ENCODE measurements at places on chromosomes 6 and 20.

- DNase-seq, result no peak
Measured at GRCh38 chr6:55137929-55138693, 36.2 kb upstream of the HCRTR2 start.

DNA sequence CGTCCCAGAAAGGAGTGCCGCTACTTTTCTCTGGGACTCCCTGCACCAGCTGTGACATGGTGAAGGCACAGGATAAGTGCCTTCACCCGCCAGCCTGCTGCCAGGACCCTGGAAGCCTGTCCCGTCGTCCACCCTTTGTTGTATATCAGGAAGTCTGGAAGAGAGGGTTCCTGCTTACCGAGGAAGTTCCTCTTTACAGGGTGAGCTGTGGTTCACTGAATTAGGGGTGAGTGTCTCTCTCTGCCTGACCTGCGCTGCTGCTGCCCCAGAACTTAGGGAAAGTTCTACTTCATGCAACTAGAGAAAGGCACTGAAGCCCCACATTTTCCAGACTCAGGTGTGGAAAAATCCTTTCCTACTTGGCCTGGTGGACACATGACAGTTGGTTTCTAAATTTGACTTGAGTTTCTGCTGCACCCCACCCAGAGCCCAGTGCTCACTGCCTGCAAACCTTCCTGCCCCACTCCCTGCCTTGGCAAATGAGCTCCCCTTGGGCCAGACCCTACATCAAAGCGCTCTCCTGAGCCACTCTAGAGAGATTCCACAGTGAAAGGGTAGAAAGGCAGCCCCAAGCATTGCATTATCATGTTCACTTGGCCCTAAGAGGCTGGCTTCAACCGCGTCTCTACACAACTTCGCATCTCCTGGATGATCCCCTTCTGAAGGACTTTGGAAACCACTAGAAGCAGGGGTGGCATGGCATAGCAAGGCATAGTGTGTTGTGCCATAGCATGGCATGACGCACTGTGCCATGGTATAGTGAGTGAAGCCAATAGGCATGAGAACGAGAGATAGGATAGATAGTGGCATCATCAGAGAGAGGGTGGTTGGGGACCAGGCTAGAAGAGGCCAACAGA lies 215.8 kb upstream of the CDYL start:
- no peak for DNase-seq

GRCh38 chr6:144580771-144581170 lies 295.6 kb downstream of the UTRN start:
- no peak for DNase-seq

- DNase-seq, result no peak
Measured at GRCh38 chr6:3542032-3542640, 85.3 kb upstream of the SLC22A23 start.

DNA sequence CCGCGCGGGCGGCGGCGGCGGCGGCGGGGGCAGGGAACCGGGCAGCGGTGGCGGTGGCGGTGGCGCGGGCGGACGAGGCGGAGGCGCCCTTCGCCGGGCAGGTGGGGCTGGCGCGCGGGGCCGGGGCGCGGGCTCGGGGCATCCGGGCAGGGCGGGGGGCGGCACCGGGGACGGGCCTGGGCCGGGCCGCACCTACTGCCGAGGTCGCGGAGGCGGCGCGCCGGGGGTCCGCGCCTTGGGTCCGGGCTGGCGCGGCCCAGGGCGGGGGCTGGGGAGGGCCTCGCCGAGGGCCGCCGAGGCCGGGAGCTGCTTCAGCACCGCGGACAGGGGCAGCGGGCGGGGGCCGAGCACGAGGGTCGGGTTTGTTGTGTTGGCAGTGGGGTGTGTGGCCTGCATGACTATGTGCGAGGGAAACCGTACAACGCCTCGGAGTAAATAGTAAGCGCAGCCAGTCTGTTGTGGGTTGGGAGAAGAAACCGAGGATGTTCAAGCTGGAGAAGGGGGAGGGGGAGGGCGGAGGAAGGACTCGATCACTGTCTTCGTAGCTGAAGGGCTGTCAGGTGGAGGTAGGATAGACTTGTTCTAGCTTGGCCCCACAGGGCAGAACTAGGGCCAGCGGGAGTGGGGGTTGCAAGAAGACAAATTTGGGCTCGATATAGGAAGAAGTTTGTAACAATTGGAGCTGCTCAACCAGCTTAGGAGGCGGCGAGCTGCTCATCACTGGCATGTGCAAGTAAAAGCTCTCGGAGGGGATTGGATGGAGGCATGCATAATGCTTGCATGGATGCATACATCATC lies 593 bp downstream of the MMP24 start:
- DNase-seq, result peak; percentile 61

DNA sequence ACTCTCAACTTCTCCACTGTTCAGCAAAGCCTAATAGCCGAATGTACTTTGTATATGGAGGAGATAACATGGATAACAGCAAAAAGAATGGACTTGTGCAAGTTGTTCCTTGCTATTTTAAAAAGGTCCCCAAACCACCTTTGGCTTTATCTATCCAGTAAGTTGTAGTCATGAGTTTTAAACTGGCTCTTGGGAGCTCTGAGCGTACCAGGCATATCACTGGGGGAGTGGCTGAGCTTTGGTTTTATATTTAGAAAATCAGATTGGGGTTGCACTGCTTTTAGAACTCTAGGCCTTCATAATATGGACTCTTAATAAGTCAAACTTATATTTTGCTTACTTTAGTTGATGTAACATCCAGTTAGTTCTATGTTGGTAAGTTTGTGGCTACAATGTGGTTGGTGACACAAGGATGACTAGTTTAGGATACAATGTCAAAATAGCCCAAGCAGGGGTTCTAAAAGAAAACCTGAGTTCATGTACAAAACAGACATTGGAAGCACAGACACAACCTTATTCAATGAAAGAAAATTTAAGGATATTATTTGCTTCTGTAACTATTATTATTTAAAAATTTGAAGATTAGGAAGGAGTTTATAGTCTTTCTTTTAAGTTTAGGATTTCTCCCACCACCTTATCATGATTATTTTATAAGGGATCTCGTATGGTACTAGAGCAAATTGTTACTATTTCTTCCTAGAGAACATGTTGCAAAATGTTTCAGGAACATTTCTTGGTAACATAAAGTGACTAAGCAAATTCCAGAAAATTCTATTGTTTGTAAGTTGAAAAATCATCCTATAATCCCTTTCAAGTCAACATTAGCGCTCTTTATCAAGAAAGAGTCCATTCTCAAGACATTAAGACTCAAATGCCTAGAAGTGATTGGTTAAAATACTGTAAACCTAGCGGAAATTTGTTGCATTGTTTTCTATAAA lies 165.8 kb upstream of the SUPT3H start:
- DNase-seq, result no peak

GRCh38 chr20:47221036-47221625 lies 135.4 kb downstream of the ZMYND8 start:
- no peak for DNase-seq

DNA sequence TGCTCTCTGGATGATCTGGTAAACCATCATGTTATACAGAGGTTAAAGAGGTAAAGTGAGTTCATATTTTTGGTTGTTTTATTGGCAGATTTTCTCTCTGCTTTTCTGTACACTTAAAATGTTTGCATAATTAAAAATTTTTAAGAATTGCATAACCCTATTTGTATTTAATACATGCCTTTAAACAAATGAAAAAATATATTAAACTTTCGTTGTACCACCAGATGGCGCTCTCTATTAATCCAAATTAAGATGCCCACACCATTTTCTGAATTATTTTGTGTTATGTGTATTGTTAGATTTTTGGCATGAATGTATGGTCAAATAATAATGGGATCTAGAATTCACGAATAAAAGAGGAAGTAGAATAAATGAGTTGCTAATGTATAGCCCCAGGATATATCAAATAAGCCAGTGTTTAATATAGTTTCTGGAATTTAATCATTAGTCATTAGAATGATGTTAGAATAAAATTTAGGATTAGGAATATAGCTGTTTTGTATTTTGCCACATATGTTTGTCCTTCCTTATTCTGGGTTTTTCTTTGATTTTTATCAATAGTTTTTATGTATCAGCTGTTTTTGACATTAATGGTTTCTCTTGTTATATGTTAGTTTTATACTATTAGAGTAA lies 38.9 kb downstream of the SMAP1 start:
- no peak for DNase-seq

GRCh38 chr6:158717341-158718330 lies 67.8 kb downstream of the SYTL3 start:
- DNase-seq, result no peak

DNA sequence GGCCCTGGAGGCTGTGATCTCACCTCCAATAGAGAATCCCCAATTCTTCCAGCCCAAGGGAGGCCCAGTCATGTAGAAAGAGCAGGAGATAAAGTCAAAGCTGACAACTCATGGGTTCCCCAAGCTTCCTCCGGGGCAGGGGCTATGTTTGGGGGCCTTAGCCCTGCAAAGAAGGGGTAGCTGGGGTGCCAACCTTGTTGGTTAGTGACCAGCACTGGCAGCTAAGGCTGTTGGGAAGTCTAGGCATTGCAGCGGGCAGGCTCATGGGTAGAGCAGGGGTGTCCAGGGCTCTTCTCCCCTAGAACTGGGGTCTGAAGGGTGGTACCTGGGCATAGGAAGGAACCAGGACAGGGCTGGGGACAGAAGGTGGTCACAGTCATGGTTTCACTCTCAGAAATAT lies 36.4 kb downstream of the TGM2 start:
- no peak for DNase-seq

GRCh38 chr6:128509709-128510108 lies 10.7 kb downstream of the PTPRK start:
- DNase-seq, result no peak

DNA sequence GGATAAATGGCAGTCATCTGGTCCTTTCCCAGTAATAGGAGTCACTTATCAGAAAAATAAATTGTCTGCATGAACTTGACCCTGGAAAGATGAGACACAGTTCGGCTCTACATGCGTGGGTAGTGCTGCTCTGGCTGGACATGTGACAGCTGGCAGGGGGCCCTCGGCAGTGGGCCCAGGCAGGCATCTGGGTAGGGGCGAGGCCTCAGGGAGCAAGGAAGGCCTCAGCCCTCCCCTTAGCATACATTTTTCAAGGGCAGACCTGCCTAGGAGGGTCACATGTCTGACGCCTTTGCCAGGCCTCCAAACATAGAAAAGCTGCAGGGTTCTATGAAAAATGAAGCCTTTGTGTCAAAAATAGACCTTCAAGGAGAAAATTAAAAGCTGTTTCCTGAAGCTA lies 12.8 kb upstream of the ILRUN start:
- DNase-seq, result no peak

GRCh38 chr6:168860341-168860740 lies 393.3 kb downstream of the THBS2 start:
- DNase-seq, result no peak

DNA sequence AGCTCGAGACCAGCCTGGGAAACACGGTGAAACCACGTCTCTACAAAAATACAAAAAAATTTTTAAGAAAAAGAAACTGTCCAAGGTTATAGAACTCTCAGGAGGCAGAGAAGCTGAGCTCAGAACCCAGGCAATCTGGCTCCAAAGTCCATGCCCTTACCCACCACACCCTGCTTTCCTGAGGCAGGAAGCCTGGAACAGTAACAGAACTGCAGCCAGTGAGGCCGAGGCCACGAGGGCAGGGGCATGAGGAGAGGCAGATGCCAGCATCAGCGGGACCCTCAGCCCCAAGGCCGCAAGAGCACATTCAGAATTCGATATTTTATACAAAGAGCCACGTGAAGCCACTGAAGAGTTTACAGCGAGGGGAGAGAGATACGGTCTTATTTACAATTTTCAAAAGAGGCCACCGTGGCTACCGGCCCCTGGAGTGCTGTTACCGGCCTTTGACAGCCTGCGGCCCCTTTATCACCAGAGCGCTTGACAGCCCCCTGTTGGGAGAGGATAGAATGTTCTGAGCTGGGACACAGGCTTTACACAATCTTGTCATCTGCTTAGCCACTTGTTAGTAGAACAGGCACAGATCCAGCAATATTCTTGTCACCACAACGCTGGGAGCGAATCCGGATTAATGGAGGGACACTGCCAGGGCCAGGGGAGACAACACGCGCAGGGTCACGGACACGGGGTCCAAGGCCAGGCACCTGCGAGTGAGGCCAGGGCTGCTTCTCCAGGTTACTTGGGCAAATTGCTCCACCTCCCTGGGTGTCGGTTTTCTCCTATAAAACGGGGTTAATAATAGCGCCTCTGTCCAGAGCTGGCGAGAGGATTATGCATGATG lies 5.6 kb downstream of the SPATA2 start:
- DNase-seq, result no peak

GRCh38 chr6:152087701-152088100 lies 280.2 kb downstream of the ESR1 start:
- DNase-seq, result no peak

DNA sequence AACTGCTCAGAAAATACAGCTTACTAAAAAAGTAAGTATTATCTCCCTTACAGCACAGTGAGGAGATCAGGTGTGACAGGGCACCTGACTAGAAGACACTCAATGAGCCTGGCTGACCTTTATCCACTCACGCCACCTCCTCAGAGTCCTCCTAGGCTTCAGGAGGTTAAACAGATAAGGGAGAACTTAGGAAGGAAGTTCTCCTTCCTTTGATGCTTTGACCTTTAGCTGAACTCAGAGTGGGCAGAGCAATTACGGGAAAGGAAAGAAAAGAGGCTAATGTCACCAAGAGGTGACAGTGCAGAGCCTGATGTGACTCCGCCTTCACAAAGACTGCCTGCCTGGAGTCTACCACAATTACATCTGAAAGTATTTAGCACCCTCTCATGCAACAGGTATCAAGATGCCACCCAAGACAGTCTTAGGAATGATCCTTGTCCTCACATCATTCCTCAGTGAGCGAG lies 36.7 kb downstream of the MAN1A1 start:
- no peak for DNase-seq

DNA sequence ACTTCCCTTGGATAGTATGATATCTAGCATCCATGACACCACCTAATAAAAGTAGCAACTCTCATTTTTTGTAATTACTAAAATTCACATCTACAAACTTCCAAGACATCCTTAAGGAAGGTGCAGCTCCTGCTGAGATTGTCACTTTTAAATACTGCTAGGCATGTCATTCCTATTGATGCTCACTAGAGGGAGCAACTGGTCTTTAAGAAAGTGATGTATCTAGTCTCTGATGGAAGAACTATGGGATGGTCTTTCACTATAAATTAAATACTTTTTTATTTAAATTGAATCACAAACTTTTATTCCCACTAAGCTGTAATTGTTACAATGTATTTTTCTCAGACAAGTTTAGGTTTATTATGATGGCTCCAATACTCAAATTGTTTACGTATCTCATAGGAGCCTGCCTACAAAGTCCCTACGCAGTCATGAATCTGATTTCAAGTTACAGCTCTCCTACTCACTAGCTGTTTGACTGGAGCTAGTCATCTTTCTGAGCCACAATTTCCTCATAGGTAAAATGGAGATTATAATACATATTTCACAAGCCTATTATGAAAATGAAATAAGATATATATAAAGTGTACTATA lies 8.1 kb upstream of the TSPYL1 start:
- no peak for DNase-seq

DNA sequence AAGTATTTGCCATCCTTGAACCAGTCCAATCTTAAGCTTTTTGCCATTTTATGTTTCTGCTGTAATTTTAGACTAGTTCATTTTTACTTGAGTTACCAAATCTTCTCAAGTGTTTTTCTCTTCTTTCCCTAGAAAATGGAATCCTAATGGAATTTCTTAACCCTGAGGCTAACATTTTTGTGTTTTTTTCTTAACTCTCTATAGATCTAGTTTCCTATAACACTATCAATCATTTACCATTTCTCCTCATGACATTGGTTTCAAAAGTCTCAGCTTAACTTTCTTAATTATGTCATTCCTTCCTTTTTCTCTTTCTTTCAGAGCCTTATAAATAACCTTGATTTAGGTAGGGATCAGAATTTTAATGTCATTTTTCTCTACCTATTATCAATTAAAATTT lies 54.8 kb downstream of the SENP6 start:
- DNase-seq, result no peak
